NCI-H69 (cell line): ENCODE measurements at places on chromosomes 12 and 14.
A peak's percentile ranks its signal among the peaks of the same experiment; 100 is the strongest.

DNA sequence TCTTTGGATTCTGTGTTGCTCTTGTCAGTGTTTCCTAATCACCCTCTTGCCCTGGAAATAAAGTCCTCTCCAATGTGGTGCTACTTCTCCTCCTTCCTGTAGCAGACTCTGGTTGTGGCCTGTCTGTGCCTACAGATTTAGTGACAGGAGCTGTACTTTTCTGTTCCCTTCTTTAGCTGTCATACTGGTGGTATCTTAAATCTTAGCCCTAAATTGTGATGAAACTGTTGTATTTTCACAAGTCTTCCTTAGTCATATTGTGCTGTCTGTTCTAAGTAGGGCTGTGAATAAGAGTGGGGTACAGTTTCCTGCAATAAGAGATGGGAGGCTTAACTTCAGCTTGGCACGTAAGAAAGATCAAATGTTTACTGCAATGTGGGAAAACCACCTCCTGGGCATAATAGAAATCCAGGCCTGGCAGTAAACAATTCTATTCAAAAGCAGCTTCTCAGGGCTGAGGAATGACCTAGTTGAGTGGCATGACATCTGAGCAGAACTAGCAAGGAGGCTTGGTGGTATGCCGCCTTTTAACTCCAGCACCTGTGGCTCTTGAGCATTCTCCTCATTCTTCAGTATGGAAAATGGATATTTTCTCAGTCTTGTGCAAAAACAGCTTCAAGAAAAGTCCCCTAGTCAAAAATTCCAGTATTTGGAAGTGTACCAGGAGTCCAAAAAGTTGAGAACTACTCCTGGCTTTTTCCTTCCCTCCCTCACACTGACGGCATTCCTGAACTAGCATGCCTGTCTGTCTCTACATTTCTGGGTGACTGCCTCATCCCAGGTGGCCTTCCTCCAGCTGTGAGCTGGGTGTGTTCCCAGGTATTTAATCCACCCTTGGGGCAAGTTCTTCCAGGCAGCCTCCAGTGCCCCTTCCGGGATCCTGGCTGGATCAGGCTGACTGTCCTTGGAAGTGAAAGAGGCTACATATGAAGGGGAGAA, 19.5 kb downstream of the ANO6 start:
- peak; percentile 52 for DNase-seq

DNA sequence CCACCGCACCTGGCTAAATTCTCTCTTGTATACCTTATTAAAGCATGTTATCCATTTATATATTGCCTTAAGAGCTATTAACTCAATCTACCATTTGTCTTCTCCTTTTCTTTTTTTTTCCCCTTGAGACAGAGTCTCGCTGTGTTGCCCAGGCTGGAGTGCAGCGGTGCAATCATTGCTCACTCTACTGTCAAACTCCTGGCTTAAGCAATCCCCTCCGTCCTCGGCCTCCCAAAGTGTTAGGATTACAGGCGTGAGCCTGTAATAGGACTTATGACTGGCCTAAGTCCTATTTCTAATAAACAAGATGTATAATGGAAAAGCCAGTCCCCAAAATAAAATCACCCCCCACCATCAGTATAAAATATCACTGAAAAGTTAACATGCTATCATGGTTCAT, 14.4 kb downstream of the SNX6 start:
- no peak for DNase-seq

GRCh38 chr12:93243689-93244513, 133.8 kb upstream of the NUDT4 start:
- DNase-seq: peak; percentile 51

- no peak for DNase-seq
These were observed 61.5 kb downstream of the NT5DC3 start for GRCh38 chr12:103779410-103780092.

- peak; percentile 41 for DNase-seq
These were observed 74.6 kb downstream of the DACT1 start for GRCh38 chr14:58712357-58712756.

DNA sequence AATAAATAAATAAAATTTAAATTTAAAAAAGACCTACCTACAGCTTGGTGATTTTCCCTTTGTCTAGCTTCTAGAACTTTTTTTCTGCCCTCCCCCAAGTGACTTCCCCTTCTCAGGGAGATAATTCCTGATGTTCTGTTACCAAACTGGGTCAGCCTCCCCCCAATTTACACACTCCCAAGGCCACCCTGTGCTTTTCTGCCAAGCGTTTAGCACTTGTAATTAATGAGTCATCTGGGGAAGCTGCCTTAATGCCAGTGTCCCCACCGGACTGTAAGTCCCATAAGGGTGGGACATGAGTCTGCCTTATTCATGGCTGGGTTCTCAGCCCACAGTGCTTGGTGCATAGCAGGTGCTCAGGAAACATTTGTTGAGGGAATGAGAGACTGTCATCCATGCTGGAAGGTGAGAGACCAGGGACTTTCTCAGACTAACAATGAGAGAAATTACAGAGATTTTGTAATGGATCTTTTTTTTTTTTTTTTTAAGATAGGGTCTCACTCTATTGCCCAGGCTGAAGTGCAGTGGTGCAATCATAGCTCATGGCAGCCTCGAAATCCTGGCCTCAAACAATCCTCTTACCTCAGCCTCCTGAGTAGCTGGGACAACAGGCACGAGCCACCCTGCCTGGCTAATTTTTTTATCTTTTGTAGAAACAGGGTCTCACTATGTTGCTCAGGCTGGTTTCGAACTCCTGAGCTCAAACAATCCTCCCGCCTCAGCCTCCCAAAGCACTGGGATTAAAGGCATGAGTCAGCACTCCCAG, 106.8 kb downstream of the PHETA1 start:
- peak; percentile 64 for DNase-seq

DNA sequence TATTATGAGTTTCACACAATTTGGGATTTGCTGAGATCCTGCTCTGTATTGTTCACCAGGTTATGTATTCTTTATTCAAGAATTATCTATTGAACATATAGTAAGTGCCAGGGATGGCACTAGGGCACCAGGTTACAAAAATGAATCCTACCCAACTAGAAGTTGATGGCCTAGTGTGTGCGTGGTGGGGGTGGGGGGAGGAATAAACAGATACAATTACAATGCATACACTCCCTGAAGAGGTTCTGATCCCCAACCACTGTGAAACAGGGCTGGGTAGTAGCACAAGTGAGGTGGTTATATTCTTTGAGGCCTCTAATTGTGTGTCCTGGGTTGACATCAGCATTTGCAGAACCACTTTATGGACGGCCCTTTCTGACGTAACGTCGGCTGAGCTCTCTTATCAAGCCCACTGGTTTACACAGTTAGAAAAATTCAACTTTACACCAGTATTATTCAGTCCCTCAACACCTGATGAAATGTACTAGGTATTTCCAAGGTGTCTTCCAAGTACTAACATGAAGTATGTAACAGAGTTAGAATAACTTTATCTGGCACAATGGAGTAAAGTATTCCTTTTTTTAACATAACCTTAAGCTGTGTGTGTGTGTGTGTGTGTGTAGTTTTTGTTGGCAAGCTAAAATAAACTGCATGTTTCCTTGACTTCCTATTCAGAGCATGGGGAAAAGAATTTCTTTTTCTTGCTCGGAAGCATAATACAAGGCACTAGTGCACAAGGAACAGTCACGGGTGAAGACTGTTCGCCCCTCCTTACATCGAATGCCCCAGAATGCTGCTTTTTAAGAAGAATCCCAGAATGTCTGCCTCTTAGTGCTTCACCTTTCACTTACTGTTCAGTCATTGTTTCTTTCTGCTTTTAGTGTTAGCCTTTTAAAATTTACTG, 8.1 kb upstream of the GLRX5 start:
- DNase-seq: no peak

- DNase-seq: peak; percentile 25
These were observed 9.0 kb upstream of the FKBP11 start for GRCh38 chr12:48934312-48934706.

GRCh38 chr12:27958675-27959074, 13.9 kb downstream of the PTHLH start:
- no peak for DNase-seq

DNA sequence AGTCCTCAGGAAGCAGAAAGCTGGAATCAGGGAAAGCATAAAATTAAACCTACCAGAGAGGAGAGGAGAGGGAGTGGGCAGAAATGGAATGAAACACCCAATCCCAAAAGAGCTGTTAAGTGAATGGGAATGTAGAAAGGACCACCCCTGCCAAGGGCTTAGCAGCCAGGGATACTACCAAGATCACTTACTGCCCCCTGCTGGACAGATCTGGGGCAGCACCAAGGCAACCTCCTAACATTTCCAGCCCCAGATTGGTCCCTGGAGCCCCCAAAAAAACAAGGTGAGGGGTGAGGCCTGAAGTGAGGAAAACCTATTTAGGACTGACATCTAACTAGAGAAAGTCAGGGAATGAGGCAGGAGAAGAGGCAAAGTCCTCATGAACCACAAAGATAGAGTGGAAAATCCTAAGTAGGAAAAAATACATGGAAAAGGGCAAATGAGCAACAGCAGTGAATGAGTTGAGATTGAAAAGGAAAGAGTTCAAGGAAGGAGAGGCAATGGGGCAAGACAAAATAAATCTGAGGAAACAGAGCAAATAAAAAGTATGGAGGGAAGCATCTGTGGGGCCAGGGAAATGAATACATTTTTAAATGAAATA, 11.2 kb upstream of the FKBP11 start:
- DNase-seq: peak; percentile 72

- DNase-seq: no peak
These were observed 54.7 kb downstream of the SUSD6 start for GRCh38 chr14:69666112-69666511.

DNA sequence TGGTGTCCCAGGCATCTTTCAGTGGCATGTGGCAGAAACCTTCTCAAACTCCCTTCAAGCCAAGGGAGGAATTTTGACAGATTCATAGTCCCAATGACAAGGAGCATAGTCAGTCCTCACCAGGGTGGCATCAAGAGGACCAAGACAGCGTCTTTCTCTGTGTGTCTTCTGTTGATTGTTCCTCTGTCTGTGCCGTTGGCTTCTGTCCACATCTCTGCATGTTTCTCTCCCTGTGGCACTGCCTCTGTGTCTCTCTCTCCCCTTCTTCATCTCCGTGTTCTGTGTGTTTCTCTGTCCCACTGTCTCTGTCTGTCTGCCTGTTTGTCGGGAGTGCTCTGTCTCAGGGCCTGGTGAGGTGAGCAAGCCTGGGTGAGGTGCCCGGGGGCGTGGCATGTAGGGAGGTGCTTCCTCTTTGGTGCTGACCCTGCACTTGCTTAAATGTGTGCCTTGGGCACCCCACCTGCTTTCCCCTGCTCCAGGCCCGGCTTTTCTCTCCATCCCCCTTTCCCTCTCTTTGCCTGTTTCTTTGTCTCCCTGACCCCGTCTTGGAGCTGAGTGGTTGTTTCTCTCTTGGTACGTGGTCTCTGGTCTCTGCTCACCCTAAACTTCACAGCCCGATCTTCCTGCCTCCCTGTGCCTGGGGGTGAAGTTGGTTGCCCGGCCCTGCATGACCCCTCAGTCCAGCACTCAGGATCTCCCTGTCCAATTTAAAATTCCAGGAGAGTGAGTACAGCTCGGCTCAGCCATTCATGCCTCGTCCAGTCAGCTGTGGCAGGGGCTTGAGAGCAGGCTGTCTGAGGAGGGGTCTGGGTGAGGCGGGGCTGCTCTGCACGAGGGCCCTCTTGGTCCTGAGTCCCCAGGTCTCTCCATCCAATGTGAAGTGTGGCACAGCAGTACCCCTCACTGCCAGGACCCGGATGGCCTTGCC, 28.5 kb downstream of the JDP2 start:
- DNase-seq: no peak

GRCh38 chr12:6792522-6793201, 3.3 kb downstream of the CD4 start:
- no peak for DNase-seq

- DNase-seq: no peak
These were observed 476.5 kb downstream of the SLC6A15 start for GRCh38 chr12:84436134-84436533.

GRCh38 chr14:54387328-54387727, 9.5 kb upstream of the CDKN3 start:
- DNase-seq: no peak

DNA sequence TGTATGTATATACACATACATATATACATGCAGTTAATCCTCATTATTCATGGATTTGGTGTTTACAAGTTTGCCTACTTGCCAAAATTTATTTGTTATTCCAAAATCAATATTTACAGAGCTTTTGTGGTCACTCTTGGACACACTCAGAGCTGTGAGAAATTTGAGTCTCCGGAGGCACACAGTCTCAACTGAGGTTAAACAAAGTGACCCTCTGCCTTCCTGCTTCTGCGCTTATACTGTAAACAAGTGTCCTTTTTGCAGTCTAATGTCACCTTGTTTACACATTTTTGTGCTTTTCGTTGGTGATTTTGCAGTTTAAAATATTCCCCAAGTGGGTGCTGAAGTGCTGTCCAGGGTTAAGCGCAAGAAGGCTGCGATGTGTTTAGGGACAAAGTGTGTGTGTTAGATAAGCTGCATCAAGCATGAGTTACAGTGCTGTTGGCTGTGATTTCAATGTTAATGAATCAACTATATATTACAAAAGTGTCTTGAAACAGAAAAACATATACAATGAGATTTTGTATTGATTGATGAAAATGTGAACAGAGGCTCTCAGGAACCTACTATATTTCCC, 13.1 kb upstream of the LTA4H start:
- peak; percentile 76 for DNase-seq

GRCh38 chr14:25111061-25111601, 61.2 kb upstream of the STXBP6 start:
- peak; percentile 62 for DNase-seq

DNA sequence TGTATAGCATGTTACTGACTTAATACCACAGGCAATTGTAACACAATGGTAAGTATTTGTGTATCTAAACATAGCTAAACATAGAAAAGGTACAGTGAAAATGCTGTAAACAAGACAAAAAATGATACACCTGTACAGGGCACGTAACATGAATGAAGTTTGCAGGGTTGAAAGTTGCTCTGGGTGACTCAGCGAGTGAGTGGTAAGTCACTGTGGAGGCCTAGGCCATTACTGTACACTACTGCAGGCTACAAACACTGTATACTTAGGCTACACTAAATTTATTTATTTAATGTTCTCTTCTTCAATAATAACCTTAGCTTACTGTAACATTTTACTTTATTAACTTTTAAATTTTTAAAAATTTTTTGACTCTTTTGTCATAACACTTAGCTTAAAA, 158.4 kb downstream of the IPO8 start:
- DNase-seq: no peak

DNA sequence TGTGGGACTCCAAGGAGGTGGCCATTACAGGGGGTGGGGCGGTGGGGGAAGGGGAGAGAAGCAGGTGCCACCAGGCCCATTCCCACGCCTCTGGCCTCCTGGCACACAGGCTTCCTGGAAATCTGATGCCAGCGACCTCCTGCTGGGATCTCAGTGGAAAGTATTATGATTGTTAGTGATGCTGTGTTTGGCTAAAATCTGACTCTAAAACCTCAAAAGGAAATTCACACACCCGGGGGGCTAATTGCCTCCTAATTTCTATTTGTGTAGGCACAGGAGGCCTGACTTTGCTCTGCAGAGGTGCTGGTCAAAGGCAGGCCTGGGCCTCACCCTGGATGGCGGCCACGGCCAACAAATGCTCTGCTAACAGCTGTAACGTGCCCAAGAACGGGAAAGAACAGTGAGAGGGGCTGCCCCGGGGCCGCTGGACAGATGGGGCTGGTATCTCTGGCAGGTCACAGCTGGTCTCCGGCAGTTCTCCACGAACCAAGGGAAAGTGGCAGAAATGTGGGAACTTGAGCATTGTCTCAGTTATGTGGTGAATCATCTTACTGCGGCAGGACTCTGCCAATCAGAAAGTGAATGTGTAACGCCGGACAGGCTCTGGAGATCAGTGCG, 14.3 kb downstream of the FAM181A start:
- DNase-seq: peak; percentile 99
